ENCODE measurements at places on chromosomes 2 and 18.
A peak's percentile ranks its signal among the peaks of the same experiment; 100 is the strongest.

DNA sequence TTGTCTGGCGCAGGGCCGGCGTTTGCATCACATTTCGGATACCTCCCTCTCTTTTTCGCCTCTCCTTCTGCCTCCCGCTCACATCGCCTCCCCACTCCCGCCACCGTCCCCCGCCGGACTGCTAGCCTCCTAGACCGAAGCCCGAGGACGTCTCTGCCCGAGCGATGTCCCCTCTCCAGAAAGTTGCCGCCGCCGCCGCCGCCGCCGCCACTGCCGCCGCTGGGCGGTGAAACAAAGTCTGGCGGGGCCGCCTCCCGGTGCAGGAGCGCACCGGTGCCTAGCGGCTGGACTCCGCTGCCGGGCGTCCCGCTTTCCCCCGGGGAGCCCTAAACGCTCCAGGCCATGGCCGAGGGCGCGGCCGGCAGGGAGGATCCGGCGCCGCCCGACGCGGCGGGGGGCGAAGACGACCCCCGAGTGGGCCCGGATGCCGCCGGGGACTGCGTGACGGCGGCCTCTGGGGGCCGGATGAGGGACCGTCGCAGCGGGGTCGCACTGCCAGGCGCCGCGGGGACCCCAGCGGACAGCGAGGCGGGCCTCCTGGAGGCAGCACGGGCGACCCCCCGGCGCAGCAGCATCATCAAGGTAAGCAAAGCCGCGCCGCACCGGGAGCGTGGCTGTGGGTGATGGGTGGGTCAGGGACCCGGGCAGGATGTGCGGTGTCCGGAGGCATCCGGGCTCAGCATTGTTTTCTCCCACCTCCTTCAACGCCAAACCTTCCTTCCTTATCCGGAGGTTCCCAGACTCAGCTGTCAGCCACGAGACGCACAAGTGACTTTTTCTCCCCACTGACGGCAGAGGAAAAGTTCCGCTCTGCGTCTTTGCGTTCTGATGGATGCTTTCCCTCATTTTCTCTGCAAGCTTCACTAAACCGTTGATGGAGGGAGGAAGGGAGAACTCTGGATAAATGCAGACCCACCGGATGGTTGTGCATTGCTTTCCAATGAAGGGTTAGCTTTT, 643 bp downstream of the PLCL1 start:
- H3K4me3 ChIP-seq = peak overlapping the region; percentile 76
- H3K27ac ChIP-seq = no peak overlapping the region
- peaks cover 28% of the 10 kb centered on the region for H3K27me3 ChIP-seq
- DNase-seq = peak; percentile 32
- H3K36me3 ChIP-seq = no peaks in the 10 kb centered on the region
- H3K4me1 ChIP-seq = peaks cover 5% of the 10 kb centered on the region

DNA sequence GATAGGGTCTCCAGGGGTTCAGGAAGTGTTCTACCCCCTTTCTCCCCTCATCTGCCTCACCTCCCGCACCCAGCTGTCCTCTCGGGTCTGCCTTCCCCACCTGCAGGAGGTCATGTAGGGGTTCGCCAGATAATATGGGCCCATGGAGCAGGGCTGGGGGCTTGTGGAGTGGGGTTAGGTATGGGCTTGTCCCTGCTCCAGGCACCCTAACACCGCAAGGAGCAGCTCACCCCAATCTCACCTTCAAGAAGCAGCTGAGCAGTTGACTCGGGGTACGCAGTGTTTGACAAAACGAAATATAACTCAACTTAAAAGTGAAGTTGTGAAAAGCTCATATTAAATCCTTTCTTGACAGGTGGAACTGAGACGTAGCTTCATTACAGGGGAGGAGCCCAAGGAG, 99.6 kb downstream of the CTIF start:
- H3K27ac ChIP-seq = no peak overlapping the region
- H3K36me3 ChIP-seq = no peaks in the 10 kb centered on the region
- no peaks in the 10 kb centered on the region for H3K4me1 ChIP-seq
- no peak overlapping the region for H3K4me3 ChIP-seq
- H3K27me3 ChIP-seq = no peaks in the 10 kb centered on the region

DNA sequence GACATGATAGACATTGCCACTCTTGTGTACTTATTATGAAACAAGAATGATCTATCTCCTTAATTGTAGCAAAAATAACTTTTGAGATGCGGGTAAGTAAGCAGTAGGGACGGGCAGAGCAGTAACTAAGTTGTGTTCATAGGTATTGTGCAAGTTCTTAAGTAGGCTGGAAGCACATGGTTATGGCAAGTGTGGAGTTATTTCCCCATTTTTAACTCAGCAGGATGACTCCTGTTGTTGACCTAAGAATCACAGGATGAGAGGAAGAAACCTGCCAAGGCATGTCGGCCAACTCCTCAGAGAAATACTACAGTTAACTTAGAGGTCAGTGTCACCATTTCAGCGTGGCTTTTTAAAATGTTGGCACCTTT, 51.1 kb upstream of the FN1 start:
- no peak overlapping the region for H3K4me3 ChIP-seq
- H3K36me3 ChIP-seq = no peaks in the 10 kb centered on the region
- H3K4me1 ChIP-seq = no peaks in the 10 kb centered on the region
- H3K27ac ChIP-seq = no peak overlapping the region
- no peaks in the 10 kb centered on the region for H3K27me3 ChIP-seq

GRCh38 chr2:75484840-75485239, 75.9 kb downstream of the EVA1A start:
- H3K27ac ChIP-seq = no peak overlapping the region
- H3K27me3 ChIP-seq = no peaks in the 10 kb centered on the region
- H3K4me1 ChIP-seq = no peaks in the 10 kb centered on the region
- H3K4me3 ChIP-seq = no peak overlapping the region

DNA sequence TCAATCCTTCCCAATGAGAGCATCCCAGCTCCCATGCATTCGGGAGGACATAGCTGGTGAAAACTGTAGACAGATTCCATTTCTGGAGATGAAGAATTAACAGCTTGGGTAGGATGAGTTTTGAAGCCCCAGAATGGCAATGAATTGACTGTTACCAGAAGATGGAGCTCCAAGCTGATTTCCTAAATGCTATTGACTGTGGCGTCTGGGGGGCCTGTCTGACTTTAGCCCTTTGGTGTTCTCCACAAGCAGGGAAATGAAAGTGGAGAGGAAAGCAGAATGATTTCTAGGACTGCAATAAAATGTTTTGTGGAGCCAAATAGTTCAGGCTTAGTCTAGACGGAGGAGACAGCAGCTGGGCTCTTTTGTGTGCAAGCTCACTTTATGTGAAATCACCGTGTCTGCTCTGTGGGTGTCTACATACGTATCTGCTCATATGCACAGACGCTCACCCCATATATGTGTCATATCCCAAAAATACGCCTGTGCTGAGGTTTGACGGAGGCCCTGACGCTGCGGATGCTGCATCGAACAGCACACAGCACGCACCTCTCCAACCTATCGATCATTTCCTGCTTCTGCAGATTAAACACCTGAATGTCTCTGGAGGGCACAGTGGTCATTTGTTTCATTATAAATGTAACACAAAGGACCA, 166.4 kb upstream of the PXDN start:
- H3K36me3 ChIP-seq = no peaks in the 10 kb centered on the region
- DNase-seq = no peak
- H3K4me1 ChIP-seq = peaks cover 10% of the 10 kb centered on the region
- H3K27me3 ChIP-seq = no peaks in the 10 kb centered on the region
- H3K4me3 ChIP-seq = no peak overlapping the region

- H3K4me3 ChIP-seq = no peak overlapping the region
- no peaks in the 10 kb centered on the region for H3K36me3 ChIP-seq
- no peak overlapping the region for H3K27ac ChIP-seq
- H3K27me3 ChIP-seq = no peaks in the 10 kb centered on the region
Observed at GRCh38 chr2:106285237-106285829, 91.2 kb upstream of the UXS1 start.

DNA sequence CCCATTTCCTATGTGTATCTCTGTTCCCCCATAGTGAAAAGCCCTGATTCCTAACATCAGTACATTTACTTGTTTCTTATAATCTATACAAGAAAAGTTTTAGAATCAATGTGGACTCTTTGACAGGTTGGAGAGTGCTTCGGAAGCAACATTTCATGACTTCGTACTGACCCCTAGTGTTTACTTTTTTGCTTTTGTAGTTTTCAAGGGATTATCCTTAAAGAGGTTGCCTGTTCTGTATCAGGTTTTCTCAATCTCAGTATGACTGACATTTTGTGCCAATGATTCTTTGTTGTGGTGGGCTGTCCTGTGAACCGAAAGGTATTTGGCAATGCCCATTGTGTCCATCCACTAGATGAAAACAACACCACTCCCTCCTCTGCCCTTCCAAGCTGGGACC, 43.3 kb upstream of the SERPINB2 start:
- H3K4me3 ChIP-seq = no peak overlapping the region
- no peak overlapping the region for H3K27ac ChIP-seq
- DNase-seq = peak; percentile 48

GRCh38 chr2:40746191-40746590, 294.3 kb upstream of the SLC8A1 start:
- H3K27ac ChIP-seq = no peak overlapping the region
- H3K27me3 ChIP-seq = no peaks in the 10 kb centered on the region
- H3K36me3 ChIP-seq = no peaks in the 10 kb centered on the region
- H3K4me3 ChIP-seq = no peak overlapping the region

DNA sequence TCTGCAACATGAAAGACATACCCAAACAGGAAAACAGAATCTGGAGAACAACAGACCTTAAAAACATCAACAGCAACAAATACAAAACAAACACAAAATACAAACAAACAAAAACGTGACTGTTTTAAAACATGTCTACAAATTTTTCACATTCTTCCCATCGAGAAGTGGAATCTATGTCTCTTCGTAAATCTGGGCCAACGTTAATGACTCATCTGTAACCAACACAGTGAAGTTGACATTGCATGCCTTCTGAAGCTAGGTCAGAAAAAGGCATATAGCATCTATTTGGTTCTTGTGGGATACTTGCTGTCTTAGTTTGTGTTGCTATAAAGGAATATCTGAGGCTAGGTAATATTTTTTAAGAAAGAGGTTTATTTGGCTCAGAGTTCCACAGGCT, 269.0 kb upstream of the FBXO11 start:
- no peaks in the 10 kb centered on the region for H3K36me3 ChIP-seq
- H3K4me1 ChIP-seq = no peaks in the 10 kb centered on the region
- no peak overlapping the region for H3K27ac ChIP-seq
- no peak for DNase-seq

DNA sequence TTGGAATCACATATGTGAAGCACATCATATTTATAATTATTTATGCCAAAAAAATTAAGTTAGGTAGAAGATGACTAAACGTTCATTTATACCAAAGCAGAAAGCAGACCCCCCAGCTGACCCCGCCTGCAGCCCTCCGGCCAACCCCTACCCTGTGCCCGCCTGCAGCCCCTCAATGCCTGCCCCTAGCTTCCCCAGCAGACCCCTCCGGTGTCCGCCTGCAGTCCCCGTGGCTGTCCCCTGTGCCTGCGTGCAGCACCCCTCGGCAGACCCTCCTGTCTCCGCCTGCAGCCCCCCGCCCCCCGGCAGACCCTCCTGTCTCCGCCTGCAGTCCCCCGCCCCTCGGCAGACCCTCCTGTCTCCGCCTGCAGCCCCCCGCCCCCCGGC, 136.2 kb downstream of the NFATC1 start:
- H3K4me3 ChIP-seq = no peak overlapping the region
- no peak overlapping the region for H3K27ac ChIP-seq
- H3K4me1 ChIP-seq = no peaks in the 10 kb centered on the region
- H3K27me3 ChIP-seq = no peaks in the 10 kb centered on the region
- H3K36me3 ChIP-seq = no peaks in the 10 kb centered on the region

- H3K36me3 ChIP-seq = no peaks in the 10 kb centered on the region
- H3K4me3 ChIP-seq = no peak overlapping the region
- DNase-seq = peak; percentile 72
- H3K4me1 ChIP-seq = peaks cover 7% of the 10 kb centered on the region
Observed at GRCh38 chr2:86372641-86373502, 35.4 kb upstream of the REEP1 start.

DNA sequence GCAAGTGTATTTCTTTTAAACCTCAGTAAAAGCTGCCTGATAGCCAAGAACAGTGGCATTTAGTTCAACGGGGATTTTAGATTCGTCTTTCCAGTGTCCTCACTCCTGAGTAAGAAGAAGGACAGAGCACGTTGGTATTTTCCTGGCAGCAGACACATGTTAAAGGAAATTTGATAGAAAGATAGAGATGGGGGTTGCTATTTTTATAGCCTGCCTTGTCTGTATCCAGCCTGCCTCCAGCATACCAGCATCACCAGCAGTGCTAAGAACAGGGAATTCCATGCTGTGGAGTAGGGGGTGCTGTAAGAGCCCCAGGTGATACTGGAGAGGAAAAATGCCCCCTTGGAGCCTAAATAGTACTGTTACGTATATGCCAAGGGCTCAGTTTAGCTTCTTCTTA, 1.1 kb upstream of the SMYD1 start:
- DNase-seq = no peak
- no peaks in the 10 kb centered on the region for H3K36me3 ChIP-seq
- no peaks in the 10 kb centered on the region for H3K27me3 ChIP-seq
- no peaks in the 10 kb centered on the region for H3K4me1 ChIP-seq
- no peak overlapping the region for H3K4me3 ChIP-seq

GRCh38 chr18:55699233-55699765, 111.3 kb upstream of the TCF4 start:
- H3K27ac ChIP-seq = no peak overlapping the region
- H3K4me1 ChIP-seq = no peaks in the 10 kb centered on the region
- H3K36me3 ChIP-seq = no peaks in the 10 kb centered on the region
- DNase-seq = no peak
- H3K27me3 ChIP-seq = no peaks in the 10 kb centered on the region
